AG04450 (cell line): ENCODE measurements at places on chromosomes 5 and 9.

DNA sequence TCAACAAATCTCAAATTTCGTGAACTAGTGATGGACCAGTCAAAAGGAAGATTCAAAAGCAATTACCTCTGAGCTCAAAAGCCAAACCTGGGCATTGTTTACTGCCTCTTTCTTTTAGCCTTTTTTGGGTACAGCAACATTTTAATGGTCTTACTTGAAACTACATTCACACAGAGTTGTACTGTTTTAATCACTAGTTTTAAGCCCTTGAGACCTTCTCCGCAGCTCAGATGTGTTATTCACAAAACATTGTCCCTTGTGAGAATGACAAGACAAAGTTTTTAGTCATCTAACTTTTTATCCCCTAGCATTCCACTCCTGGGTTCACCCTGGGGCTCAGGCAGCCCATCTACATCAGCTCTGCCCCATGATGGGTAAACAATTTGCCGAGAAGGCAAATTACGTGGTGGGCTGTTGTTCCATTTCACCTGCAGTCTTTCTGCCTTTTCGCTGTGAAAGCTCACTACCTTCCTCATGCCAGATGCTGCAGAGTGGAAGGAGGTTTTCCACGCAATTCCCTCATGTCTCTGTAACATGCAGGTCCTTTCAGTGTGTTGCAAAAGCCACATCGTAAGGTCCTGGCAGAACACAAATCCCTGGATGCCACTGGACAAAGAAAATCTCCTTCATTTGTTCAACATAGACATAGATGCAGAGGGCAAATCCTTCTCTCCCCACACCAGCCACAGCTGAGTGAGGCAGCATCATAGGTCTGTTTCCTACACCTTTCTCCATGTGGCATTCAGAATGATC is 175.7 kb downstream of the EBF1 start:
- DNase-seq: no peak

GRCh38 chr9:99008203-99008602 is 64.5 kb downstream of the COL15A1 start:
- no peak for DNase-seq

DNA sequence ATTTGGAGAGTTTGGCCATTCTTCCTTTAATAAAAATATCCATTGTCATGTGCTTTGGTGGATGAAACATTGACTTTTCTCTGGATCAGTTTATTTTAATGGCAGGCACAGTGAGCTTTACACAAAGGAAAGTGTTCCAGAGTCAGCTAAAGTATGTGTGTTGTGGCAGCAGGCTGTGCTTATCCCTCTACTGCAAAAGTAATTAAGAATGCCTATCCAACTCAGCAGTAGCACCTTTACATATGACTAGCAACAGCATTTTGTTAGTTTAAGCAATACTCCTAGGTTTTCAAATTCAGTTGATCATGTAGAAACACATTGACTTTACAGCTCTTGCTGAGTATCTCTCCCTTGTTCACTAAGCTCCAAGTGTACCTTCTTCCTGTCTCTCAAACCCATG is 730.5 kb upstream of the RGMB start:
- no peak for DNase-seq

DNA sequence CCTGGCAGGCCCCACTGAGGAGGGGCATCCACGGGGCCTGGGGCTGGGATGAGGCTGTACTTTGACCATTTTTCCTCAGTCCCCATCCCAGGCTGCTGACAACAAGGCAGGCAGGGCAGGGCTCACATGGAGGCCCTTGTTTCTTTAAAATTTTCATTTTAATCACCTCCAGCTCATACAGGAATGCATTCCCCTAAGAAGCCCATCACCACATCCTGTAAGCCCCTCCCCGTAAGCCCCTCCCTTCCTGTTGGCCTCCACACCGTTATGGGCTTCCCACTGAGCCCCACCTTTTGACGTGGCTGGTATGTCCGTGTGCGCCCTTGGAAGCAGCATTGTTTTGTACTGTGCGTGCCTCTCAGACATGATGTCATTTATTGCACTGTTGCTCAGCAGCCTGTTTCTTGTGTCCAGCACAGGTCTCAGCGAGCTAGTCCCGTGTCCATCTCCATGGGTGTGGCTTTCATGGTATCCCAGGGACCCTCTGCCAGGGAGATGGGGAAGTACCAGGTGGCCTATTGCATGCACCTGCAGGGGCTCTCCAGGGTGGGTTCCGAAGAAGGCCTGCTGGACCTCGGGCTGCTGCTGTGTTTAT is 22.4 kb downstream of the PHF2 start:
- DNase-seq: no peak

DNA sequence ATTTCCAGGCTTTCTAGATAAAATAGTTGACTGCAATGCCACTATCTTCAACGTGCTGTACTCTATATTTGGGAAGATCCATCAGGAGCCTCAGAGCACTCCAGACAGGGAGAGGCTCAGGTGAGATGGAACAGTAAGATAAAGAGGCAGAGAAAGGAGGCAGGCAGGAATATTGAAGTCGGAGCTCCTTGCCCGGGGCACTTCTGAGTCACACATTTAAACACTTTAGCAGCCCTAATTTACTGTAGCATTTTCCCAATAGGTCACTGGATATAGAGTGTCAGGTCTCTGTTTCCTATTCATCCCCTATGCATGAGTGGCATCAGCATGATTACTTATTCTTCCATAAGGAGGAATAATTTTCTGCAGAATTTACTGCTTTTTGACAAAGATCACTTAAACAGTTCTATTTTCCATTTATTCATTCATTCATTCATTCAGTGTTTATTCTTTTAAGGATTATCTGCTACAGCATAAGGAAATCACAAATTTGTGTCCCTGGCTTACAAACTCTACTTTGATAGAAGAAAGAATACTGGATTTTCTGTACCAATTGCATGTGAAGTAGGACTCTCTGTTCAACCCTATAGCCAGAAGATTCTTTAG is 170.7 kb downstream of the MAPKAP1 start:
- DNase-seq: no peak

- DNase-seq: no peak
Measured at GRCh38 chr5:57193757-57194413, 20.0 kb downstream of the GPBP1 start.

- DNase-seq: no peak
Measured at GRCh38 chr9:34363619-34364351, 12.9 kb downstream of the MYORG start.

- no peak for DNase-seq
Measured at GRCh38 chr9:81237565-81238231, 451.6 kb downstream of the TLE1 start.

DNA sequence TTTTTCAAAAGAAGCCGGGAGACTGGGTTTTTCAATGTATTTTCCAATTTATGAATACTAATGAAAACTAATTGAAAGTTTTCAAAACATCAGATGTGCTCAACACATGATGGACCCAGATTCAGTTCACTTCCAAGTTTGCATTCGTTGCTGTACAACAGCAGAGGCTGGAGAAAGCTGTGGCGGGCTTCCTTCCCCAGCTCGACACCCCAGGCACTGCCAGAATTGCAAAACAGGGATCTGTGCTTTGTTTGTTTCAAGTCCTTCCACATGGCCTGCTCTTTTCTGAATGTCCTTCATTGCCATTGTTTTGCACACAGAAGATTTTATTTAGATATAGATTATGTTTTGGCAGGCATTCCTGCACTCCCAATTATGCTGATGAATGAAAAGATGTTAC is 30.3 kb upstream of the INSYN2B start:
- DNase-seq: no peak

- DNase-seq: no peak
Measured at GRCh38 chr9:112198646-112199045, 23.5 kb upstream of the SUSD1 start.

- no peak for DNase-seq
Measured at GRCh38 chr5:74667396-74667795, 17.6 kb upstream of the HEXB start.

GRCh38 chr5:77892061-77893010 is 116.2 kb upstream of the TBCA start:
- DNase-seq: no peak

DNA sequence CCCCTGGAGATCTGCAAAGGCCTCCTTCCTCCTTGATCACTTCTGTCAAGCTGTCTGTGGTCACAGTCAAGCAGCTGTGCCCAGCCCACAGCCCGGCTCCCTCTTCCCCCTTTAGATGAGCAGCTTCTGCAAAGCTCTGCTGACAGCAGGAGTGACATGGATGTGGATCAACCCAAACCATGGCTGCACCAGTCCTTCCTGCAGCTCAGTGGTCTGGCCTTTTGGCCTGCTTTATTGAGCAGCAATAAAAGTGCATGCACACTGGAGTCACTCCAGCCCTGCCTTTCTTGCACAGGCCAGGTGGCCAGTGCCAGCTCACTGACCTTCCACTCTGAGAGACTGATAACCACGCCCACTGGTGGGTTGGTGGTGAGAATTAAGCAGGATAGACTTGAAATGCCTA is 91.3 kb upstream of the OTULINL start:
- DNase-seq: no peak

GRCh38 chr5:65480306-65480865 is 1.3 kb downstream of the ADAMTS6 start:
- DNase-seq: peak; percentile 83

DNA sequence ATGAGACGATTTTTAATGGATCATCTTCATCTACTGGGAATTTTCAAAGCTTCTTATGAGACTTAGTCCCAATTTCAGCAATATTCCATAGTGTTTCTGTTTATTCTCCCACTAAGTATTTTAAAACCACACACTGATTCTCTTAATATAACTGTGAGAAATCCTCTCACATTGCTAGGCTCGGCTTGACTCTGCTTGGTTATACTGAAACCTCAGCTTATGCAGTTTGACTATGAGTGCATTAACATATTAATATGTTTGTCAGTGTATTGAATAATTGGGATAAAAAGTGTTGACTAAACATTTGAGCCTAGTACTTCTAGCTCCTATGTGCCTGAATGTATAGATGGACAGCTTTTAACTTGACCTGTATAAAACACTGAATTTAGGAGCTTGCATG is 298.5 kb upstream of the IZUMO3 start:
- no peak for DNase-seq

GRCh38 chr5:150671509-150672236 is 10.6 kb downstream of the MYOZ3 start:
- DNase-seq: no peak

DNA sequence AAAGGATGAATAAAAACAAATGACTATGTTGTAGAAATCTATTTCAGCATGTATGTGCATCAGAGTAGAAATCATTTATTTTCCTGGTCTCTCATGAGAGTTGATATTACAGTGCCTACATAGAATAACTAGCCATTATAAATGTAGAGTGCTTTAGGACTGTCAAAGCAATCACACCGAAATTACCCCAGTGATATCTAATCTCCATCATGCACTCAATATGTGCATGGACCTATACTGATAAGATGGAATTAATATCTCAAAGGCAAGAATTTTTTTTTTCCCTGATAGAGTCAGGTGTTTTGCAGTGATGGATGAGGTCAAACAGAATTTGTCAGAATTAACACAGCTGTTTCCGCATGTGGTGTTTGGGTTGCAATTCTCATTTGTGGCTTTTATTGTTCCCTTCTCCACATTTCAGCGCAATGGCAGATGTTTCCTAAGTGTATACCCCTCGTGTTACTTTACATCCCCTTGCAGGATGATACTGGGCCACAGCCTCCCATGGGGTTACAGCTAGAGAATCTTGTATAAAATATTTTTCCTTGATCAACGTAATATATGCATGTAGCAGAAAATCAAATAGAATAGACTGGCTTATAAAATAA is 298.8 kb downstream of the RASEF start:
- no peak for DNase-seq

- DNase-seq: no peak
Measured at GRCh38 chr5:135007305-135007704, 26.7 kb downstream of the PITX1 start.
